ENCODE measurements at places on chromosomes 11 and 22.

DNA sequence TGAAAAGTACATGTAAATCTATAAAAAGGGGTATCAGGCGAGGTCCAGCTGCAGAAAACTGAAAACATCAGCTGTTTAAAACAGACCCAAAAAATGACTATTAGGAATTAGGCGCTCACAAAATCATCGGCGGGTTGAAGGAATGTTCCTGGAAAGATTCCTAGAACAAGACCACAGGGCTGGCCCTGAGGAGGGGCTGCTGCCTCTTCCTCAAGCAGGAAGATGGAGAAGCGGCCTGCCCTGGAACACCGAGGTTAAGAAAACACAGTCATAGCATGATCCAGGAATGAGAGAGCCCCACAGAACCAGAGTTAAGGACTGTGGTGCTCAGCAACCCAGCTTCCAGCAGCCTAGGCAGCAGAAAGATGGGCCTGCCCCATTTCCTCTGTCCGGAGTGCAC is 78.4 kb downstream of the C11orf91 start:
- DNase-seq, result no peak

DNA sequence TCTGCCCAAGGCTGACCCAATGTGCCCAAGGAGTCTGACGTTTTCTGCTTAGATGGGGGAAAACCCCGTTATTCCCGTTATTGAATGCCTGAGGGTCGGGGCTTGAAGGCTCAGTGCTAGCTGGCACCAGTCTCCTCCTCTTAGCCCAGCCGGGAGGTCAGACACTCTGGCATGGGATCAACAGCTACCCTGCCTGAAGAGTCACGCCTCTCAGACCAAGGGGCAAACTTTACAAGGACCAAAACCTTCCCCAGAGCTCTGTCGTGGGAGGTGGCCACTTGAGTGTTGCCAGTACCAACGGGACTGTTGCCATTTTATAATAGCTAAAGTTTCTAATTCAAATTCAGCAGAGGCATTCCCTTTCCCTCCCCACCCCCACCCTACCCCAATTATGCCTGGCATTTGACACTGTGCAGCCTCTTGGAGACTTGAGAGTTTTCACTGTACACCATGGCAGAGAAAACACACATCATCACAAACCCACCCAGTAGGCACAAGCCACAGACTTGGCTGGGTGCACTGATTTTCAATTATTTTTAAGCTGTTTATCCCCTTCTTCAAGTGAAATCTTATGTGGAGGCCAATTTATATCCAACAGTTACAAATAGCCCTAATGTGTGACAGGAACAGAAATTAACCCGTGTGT is 137.5 kb upstream of the SYT13 start:
- DNase-seq, result no peak

DNA sequence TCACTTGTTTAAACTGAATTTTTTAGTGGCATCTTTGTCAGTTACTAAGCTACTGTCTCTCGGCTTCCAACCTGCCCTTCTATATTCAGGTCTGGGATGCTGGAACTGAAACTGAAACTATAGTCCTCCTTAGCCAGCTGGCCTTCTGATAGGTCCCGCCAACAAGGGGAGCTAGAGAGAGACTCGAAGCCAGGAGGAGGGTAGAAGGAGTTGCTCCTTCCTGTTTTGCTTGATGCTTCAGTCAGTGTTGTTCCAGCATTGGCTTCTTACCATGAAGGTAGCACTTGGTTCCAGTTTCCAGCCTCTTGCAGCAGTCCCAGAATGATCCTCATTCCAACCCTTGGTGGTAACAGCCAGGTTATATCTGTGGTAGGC is 32.9 kb upstream of the HORMAD2 start:
- DNase-seq, result no peak

DNA sequence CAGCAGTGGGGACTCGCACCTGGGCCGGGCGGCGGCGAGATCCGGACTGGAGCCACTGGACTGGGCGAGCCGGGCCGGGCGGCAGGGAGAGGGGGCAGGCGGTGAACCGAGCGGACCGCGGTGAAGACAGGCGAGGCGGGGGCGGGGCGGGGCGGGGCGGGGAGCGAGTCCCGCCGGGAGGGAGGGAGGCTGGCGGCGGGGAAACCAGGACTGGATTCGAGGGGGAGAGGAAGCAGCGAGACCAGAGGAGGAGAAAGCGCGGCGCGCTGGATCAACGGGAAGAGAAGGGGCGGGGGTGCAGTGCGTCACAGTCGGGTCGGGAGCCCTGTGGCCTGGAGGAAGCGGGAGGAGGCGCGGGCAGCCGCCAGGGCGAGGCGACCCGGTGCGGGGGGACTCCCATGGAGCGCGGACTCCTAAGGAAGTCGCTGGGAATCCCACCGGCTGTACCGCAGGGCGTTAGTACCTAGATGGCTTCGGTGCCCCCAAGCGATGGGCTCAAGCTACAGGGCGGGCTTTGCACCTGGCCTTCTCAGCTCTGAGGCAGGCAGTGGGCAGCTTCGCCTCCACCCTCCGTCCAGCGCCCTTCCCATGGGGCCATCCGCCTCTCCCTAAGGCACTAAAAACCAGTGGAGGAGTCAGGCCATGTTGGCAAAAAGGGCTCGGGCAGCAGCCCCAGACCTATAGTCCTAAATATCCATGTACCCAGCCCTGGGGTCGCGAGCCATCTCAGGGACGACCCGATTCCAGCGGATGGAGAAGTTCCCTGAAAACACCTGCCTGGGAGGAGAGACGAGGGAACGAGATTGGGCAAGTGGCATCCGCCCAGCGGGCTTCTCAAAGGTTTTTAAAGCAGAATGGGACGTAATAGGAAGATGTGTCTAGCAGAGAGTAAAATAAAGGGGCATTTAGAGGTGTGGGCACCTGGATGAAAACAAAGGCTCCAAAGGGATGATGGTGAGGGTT is at the start of gene TMEM121B:
Gene TMEM121B, minus strand, starts transcription at position 128 of the 963 bp plus-strand sequence. CDS start 233 bp downstream, outside the sequence.
- DNase-seq, result peak; percentile 24

DNA sequence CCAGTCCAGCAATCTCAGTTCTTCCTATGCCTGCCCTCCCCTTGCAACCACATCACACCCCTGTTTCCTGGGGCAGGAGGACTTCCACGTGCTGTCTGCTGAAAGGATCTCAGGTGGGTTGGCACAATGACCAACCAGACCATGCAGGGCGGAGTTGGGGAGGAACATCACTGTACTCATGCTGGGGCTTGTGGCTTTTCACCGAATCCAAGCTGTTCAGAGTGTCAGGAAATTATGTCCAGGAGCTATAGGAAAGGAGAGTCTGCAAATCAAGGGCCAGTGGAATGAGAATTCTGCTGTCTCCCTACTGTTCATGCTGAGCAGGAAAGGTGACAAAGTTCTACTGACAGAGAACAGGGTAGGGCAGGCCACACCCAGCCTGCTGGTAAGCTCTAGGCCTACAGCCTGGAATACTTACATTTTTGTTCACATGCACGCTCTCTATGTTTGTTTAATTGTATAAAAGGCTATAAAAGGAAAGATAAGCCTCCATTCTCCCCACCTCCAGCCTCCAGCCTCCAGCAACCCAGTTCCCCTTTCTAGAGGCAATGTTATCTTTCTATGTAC is 1.7 kb upstream of the PLAAT2 start:
- no peak for DNase-seq

GRCh38 chr11:68665436-68665835 is 18.9 kb upstream of the GAL start:
- no peak for DNase-seq

DNA sequence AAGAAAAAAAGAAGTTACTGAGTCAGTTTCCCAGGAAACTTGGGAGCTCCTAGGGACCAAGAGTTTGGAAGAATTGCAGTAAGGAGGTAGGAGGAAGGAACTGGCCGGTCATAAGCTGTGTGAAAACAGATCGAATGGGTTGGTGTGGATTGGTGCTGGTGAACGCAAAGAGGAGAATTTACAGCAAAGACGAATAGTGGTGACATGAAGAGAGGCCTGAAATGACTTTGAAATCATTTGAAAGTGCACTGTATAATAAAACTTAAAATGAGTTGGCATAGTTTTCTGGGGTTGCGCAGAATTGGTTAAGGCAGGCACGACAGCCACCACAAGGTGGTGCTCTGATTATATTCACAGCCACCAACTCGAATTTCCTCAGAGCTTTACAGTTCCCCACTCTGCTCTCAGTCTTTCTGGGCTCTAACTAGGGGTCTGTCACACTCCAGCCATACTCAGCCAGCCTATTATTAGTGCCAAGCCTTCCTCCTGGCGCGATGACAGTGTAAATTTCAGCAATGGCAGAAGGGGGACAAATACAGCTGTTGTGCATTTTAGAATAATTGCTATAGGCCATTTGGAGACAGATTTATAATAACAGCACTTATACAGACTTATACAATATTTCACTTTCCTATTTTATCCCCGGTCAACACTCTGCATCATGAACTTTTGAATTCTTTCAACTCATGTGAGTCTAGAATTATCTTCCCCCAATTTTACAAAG is 8.3 kb upstream of the HTR3B start:
- DNase-seq, result no peak

DNA sequence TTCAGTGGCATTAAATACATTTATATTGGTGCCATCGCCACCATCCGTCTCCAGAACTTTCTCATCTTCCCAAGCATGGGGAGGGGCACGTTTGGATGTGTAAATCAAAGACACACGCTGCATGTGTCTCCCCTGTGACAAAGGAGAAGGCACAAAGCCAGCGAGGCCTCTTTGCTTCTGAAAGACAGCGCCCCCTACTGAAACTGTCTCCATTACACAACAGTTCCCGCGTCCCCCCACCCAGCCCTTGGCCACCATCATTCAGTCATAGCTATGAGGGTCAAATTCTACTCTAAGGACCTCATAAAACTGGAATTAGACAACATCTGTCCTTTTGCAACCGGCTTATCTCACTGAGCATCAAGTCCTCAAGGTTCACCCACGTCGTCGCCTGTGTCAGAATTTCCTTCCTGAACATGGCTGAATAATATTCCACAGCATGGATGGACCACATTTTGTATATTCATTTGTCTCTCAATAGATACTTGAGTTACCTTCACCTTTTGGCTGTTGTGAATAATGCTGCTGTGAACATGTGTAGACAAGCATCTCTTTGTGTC is 64.8 kb downstream of the IGF2 start:
- no peak for DNase-seq

DNA sequence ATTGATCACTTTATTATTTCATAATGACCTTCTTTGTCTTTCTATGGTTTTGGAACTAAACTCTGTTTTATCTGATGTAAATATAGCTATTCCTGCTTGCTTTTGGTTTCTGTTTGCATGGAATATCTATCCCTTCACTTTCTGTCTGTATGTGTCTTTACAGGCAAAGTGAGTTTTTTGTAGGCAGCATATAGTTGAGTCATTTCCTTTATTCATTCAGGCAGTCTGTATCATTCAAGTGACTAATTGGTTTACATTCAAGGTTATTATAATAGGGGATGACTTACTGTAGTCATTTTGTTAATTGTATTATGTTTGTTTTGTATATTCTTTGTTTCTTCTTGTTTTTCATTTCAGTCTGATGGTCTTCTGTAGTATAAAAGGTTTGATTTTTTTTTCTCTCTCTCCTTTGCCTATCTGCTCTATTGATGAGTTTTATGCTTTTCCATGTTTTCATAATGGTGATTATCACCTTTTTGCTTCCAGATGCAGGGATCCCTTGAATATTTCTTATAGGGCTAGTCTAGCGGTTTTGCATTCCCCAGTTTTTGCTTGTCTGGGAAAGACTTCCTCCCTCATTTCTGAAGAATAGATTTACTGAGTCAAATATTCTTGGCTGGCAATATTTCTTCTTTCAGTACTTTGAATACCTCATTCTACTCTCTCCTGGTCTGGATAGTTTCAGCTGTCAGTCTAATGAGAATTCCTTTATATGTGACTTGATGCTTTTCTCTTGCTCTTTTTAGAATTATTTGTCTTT is 50.4 kb downstream of the GDPD4 start:
- no peak for DNase-seq

DNA sequence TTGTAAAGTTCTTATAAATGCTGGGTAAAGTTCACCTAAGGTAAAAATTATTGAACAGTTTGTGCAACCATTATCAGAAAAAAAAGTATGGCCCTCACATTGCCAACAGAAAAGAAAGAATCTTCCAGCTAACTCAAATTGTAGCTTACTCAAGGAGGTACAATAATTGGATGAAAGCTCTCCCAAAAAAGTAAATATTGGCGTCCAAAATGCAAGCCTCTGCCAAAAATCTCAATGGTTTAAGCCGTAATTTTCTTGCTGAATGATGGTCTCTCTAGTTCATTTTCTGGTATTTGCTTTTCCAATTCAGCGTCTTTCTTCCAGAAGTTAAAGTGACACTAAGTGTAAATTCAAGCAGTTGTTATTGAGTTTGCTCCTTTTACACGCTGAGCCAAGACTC is 727.3 kb downstream of the LRRC4C start:
- DNase-seq, result no peak

DNA sequence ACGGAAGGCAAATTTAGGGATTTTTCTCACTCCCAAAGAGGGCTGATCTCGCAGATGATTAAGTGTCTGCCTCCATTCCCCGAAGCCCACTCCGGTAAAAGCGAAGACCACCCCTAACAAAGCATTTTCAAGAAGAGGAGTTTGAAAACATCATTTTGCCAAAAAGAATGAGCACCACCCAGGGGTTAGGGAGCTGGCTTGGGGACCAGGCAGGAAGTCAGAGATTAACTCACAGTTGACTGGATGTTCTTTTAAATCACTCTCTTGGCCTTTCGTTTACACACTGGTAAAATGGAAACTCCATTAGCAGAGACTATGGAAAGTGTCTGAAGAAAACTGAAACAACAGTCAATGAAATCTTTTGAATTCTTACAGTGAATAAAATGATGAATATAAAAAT is 7.9 kb upstream of the TRIM44 start:
- DNase-seq, result no peak

GRCh38 chr11:59368238-59369022 is 9.7 kb downstream of the OR5AN1 start:
- DNase-seq, result no peak

- DNase-seq, result no peak
These were observed 2.5 kb downstream of the WBP2NL start for GRCh38 chr22:42001121-42001520.

- DNase-seq, result no peak
These were observed 124.9 kb downstream of the C11orf58 start for GRCh38 chr11:16863389-16863788.
